Small intestine (tissue), 16 donors: ENCODE measurements at places on chromosomes 1 and 21. TPM values are rescaled to one million over a fixed set of nuclear protein-coding genes. Genes with fewer than 3 reads are reported as not detected.

GRCh38 chr1:22803833-22804232 lies 93.2 kb downstream of the EPHB2 start:
- no peak for DNase-seq

GRCh38 chr1:46525253-46525983 lies 26.0 kb downstream of the KNCN start:
- no peak for DNase-seq

- DNase-seq, result no peak
Observed at GRCh38 chr21:38924954-38925353, 119.2 kb downstream of the ETS2 start.

DNA sequence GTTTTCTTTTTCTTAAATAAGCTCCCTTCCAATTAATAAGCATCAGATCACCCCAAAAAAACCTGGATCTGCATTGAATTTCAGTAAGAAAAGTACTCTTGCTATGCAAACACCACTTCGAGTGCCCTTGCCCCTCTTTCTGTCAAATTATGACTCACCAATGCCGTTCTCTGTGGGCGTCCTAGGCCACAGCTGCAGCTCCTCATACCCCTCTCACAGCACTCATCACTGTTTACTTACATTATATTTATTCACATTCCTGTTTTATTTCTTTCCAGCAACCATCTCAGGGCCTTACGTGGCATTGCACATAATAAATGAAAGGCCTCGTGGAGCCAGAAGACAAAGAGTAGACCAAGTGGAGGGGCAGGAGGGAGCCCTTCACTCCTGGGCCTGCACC lies 99.1 kb upstream of the CTTNBP2NL start:
- DNase-seq, result no peak

- DNase-seq, result no peak
Observed at GRCh38 chr1:179637211-179637860, 45.7 kb downstream of the TDRD5 start.

GRCh38 chr1:54332781-54333585 lies 73.2 kb downstream of the SSBP3 start:
- no peak for DNase-seq

Gene KPRP
- not detected for polyA plus RNA-seq
